ENCODE measurements at places on chromosomes 5 and 9.

- DNase-seq: no peak
Measured at GRCh38 chr9:100213730-100214477, 114.9 kb downstream of the INVS start.

DNA sequence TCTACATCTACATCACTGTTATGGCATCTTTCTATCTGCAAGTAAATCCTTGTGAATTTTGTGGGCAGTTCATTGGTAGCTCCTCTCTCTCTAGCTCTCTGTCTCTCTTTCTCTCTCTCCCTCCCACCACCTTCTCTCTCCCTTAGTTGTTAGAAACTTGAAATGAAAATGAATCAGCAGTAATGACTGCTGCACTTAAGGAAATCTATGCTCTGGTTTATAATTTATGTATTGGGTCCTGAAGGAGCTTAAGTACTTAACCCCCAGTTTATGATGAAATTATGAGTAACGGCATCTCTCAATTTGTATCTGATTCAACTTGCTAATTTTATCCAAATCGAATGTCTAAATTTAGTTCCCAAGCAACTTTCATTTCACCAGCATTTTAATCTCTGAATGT lies 52.0 kb upstream of the PTGER4 start:
- no peak for DNase-seq

- DNase-seq: no peak
Measured at GRCh38 chr5:124371111-124371706, 375.2 kb downstream of the ZNF608 start.

DNA sequence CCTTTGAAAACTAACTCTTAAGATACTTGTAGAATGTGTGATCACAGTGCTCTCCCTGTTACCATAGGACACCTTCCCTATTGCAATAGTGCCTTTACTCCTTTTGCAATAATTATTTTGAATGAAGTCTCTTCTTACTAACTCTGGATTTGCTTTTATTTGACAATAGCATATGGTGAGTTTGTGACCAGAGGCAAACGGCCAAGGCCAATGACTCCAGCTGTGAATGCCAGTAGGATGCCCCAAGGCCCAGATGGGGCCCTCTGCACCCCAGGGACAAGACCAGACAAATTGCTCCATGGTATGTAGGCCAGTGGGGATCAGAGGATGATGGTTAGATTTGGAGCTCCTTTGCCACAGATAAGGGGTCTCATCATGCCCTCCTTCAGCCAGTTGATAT lies 116.9 kb downstream of the NPR3 start:
- DNase-seq: no peak

DNA sequence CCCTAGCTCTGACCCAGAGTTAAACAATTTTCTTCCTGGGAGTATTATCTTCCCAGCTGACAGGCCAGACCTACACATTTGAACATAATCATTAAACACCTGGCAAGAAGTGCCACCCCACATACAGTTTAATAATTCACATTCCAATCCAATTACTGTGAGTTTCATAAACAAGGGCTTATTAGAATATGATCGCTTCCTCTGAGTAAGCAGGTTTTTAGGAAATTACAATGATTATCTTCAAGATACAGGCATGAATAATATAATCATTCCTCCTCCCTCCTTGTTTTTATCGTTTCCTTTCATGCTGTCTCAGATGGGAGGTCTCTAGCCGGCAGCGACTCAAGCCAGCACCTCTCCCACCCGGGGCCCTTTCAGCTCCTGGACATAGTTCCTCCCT lies 15.8 kb upstream of the KIF4B start:
- no peak for DNase-seq

- no peak for DNase-seq
Measured at GRCh38 chr5:56737951-56738606, 77.3 kb upstream of the MAP3K1 start.

All from stimulated activated CD4-positive, alpha-beta T cell treated with anti-CD3 and anti-CD28 coated beads, Interleukin-2, amount 100 ng/mL, for 48 hours (primary cell).